Thoracic aorta (tissue), 2 donors: ENCODE measurements at places on chromosomes 6 and 20.

- DNase-seq: no peak
These were observed 321.3 kb upstream of the ARID1B start for GRCh38 chr6:156455847-156456246.

GRCh38 chr6:128432394-128432793 is 88.0 kb downstream of the PTPRK start:
- DNase-seq: no peak

DNA sequence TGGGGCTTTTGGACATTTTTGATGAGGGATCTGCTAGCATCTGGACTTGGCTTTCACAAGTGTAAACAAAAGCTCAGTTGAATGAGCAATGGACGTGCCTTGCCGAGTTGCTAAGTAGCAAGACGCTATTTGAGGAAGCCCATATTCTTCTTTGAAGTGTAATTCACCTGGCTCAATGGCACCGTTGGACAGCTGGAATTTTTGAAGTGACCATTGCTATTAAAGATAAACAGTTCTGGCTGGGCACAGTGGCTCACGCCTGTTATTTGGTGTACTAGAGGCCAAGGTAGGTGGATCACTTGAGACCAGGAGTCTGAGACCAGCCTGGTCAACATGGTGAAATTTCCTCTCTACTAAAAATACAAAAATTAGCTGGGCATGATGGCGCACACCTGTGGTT is 88.8 kb upstream of the SOX4 start:
- no peak for DNase-seq

GRCh38 chr6:158916617-158917016 is 83.4 kb downstream of the RSPH3 start:
- DNase-seq: no peak

DNA sequence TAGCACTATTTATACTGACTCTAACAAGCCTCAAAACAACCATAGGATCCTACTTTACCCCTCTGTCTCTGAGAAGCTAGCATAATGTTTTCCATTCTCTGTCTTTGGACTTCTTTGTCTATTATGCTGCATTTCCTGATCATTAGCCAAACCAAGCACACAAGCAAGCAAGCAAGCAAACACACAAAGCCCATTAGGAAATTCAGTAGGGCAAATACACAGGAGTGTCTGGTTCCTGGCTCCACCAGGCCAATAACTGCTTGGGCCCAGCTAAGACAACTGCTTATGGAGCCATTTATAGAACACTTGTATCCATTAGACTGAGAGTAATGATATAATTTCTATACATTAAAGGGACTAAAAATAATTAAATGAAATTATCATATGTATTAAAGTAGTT is 952.9 kb upstream of the EPHA7 start:
- no peak for DNase-seq

- no peak for DNase-seq
These were observed 8.4 kb downstream of the PSMG4 start for GRCh38 chr6:3267162-3267561.

- DNase-seq: no peak
These were observed 561 bp downstream of the KAT14 start for GRCh38 chr20:18138266-18138582.

DNA sequence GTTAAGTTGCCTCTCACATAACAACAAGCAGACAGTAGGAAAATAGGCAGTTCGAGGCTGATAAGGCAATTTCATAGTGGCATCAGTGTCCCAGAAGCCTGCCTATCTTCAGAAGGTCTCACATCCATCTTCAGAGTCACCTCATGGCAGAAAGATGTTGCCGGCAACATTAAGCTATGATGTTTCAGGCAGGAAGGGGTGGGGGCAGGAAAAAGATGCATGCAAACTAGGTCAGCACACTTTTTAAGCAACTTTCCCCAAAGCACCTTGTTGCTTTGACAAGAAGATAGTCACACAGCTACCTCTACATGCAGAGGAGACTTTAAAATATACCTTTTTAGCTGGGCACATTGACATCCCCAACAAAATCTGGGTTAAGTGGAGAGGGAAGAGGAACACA is 43.2 kb upstream of the SMIM8 start:
- no peak for DNase-seq
